COR-L47 (cell line): ENCODE measurements at places on chromosomes 7 and 10.

- DNase-seq, result no peak
These were observed 10.8 kb upstream of the NKX2-3 start for GRCh38 chr10:99521765-99522469.

GRCh38 chr7:22083704-22084240 is 138.1 kb upstream of the CDCA7L start:
- DNase-seq, result no peak

DNA sequence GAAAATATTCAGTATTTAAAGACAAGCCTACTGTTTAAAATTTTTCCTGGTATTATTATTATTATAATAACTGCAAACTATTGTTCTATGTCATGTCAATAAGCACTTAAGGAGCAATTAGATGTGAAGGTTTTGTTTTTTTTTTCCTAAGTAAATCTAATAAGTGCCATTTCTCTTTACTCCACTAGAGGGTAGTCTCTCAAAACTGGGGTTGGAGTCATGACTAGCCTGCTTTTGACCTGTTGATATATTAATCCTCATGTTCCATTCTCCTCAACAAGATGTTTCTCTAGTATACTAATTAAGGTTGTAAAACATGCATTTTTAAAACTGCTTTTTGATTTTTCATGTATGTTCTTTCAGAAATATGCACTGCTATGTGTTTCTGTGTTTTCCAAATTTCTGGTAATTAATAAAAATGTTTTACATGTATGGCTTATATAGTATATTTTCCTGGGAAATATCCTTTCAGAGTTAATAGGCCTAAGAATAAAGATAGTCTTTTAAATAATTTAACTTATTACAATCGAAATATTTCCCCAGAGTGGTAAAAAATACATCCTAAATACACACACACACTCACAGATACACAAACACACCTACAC is 1.0 kb upstream of the LRRN3 start:
- DNase-seq, result peak; percentile 37

DNA sequence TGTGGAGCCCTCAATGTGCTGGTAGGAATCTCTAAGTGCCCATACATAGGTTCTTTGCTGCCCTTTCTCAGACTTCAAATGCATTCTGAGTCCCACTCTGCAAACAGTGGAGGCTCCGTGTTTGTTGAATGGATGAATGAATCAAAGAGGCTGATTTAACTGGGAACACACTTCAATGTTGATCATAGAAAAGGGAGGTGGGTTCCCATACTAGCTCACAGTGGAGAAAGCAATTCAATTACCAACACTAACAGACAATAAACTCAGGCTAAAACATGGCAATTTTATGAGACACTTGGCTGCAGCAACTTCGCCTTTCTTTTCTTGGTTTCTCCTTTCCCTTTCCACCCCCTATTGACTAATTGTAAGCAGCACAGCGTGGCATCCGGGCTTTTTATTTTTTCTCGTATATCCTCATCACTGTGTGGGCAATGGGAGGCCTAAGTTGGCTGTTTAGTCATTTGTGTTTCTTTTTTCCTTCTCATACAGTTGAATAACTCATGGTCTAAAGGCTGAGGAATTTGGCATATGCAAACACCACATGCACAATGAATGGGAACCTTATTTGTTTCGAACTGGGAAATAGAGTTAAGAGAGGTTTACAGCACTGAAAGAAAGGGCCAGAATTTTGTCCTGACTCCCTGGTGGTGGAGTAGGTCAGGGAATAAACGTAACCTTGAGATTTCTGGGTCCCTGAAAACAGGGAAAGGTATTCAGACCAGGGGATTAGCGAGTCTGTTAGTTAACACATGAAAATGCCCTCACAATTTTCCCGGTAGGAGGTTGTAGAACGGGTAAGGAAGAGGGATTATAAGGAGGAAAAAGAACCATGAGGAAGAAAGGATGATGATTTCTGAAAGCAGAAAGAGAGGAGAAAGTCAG is 858.5 kb downstream of the KCNMA1 start:
- no peak for DNase-seq

DNA sequence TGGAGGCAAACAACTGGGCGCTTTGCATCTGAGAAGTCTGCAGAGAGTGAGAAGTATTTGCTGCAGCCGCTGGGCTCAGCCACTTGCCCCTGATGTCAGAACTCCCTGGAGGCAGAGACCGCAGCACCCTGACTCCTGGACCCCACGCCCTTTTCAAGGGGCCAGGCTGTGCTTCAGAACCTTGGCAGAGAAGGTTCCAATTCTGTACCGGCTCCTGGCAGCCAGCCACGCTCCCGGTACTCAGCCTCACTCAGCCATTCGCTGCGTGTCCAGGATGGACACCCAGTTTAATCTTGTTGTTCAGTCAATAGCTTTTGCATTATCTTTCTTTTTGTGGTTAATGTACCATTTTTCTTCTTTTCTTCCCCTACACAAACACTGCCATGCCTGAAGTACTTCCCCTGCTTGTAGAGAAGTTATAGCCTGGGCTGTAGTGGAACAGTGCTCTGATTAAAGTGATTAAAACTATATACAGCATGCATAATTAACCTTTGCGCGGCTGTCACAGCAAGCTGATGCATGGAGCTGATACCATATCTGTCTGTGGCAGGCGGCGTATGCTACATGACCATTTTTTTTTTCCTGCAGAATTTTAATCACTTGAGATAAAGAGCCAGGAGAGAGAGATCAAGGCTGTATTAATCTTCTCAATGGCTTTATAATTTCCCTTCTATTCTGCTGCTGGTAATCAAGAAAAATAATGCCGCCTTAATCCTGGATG is 578.5 kb downstream of the SDK1 start:
- DNase-seq, result peak; percentile 12

- DNase-seq, result no peak
These were observed 113.8 kb upstream of the ADO start for GRCh38 chr10:62690703-62691102.

DNA sequence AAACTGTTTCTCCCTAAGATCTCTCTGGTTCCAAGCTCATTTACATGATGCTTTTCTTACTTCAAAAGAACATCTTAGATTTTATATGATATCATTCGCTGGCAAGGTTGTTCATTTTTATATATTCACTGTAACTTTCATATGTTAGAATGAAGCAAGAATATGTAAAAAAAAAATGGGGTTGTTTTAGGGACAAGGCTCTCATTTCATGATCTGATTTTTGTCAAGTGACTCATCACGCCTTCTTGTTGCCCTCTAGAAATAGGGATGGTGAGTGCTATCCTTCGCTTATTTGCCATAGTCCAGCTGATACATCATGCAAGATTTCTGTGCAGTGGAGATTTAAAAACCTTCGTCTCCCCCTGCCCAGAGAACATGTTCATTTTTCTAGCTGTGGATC is 14.0 kb upstream of the CELF2 start:
- no peak for DNase-seq

- DNase-seq, result no peak
These were observed 39.7 kb downstream of the CDC14C start for GRCh38 chr7:48964074-48964473.

DNA sequence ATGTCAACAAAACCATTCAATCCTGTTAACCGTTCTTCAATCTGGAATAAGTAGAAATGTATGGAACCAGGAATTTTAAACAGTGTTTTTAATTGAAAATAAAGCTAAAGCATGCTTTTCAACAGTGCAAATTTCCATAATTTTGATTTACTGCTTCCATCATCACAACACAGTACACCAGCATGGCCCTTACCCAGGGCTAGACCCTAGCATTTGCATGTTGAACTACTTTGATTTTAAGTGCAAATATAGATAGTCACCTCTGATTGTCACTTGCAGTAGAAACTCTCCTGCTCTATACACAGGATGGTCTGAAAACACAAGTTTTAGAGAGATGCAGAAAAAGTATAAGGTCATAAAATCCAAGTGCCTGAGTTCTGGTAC is 12.1 kb downstream of the SKIDA1 start:
- no peak for DNase-seq

DNA sequence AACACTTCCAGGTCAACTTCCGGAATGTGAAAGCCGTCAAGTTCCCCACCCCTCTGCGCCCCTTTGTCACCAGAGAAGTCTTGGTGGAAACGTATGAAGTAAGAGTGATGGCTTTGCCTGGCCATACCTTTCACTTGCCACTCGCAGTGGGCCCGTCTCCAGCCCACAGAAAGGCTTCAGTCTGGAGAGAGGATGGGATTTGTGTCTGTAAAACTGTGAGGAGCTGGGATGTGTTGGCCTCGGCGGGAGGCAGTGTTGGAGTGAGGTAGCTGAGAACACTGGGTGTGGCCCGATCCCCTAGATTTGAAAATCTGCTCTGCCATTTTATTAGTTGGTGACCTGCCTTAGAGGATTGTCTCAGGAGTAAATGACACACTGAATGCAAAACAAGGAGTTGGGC is 6.4 kb downstream of the ADCK2 start:
- no peak for DNase-seq

- DNase-seq, result no peak
These were observed 110.6 kb downstream of the CLEC2L start for GRCh38 chr7:139634087-139634486.

DNA sequence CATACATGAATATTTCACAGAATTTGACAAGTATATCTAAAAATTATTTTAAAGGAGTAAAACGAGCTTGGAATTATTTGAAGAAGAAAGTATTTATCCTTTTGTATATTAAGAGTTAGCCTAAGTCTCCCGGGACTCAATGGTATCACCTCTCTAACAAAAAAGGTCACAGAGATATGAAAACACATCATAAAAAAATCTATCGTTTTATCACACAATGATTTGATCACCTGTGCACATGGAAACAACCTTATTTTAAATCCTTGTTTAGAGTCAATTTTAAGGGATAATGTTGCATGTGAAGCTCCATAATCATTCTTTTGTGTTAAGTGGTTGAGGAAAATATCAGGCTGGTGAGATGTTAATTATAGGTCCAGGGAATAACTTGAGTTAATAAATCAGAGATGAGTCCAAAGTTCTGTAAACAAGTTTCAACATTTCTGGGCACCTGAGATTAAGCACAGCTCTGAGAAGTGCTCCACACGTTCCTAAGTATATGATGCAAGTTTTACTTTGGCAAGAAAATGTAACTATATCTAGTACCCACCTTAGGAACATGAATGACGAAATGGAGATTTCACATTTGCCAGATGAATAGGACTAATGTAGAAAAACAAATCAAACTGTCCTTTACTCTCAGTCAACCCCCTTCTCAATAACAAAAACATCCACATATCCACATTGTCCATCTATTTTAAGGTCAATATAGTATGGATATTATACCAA is 148.5 kb upstream of the AKR1E2 start:
- no peak for DNase-seq

- no peak for DNase-seq
These were observed 46.5 kb upstream of the GLI3 start for GRCh38 chr7:42283553-42283952.

- DNase-seq, result no peak
These were observed 300.6 kb downstream of the ZEB1 start for GRCh38 chr10:31619531-31620061.

DNA sequence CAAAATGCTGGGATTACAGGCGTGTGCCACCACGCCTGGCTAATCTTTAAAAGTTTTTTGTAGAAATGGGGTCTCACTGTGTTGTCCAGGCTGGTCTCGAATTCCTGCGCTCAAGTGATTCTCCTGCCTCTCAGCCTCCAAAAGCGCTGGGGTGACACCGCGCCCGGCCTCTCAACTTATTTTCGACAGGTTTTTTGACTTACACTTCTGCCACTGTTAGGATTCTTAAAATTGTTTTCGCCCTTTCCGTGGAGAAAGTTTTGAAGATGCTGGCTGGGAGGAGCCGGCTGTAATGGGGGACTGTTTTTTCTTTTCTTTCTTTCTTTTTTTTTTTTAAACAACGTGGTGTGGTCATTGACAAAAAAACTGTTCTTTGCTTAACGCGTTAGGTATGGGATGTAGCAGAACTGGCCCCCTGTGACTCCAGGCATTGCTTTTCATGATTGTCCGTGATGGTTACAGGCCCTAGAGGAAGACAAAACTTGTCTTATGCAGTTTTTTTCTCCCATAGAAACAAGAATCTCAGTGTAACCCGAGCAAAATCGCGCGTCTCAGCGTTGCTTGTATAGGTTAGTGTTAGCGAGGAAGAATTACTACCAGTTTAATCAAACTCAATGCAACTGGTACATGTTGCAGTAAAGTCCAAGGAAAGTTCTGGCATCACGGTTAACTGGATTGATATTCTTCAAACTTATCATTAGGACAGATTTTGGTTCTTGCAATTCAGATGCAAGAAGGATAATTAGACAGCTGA is 72.2 kb downstream of the DAGLB start:
- no peak for DNase-seq
